ENCODE measurements at places on chromosomes 3 and 15.

- no peak for DNase-seq
Observed at GRCh38 chr15:87712211-87712610, 544.3 kb downstream of the NTRK3 start.

- DNase-seq: no peak
Observed at GRCh38 chr3:102301155-102301880, 133.5 kb upstream of the ZPLD1 start.

- DNase-seq: no peak
Observed at GRCh38 chr15:38961931-38962330, 397.3 kb upstream of the RASGRP1 start.

GRCh38 chr15:51775967-51776816 lies 24.8 kb downstream of the TMOD2 start:
- no peak for DNase-seq

DNA sequence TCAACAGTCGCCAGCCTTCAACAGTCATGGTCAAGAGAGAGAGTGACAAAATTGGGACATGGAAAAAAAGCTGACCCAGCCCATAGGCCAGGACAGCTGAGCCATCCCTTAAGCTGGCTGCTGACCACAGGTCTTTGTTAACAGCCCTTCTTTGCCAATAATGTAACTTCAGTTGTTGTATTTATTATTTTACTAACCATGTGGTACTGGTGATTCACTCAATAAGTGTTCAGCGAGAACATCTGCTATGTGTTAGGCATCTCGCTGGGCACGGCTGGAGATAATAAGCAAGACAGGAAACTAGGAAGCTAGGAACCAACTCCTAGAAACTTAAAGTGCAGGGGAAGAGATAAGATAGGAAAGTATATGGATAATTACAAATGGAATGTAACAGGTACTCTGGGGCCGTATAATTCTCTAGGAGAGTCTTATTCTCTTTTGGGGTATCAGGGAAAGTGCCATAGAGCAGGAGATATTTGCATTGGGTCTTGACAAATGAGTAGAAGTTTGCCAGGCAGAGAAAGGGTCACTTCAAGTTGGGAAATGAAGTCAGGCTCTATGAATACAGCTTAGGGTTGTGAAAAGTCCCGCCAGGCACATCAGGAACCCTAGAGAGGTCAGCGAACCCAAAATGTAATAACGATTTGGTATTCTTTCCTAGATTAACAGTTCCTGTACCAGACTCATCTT lies 84.0 kb upstream of the TRA2B start:
- DNase-seq: no peak

DNA sequence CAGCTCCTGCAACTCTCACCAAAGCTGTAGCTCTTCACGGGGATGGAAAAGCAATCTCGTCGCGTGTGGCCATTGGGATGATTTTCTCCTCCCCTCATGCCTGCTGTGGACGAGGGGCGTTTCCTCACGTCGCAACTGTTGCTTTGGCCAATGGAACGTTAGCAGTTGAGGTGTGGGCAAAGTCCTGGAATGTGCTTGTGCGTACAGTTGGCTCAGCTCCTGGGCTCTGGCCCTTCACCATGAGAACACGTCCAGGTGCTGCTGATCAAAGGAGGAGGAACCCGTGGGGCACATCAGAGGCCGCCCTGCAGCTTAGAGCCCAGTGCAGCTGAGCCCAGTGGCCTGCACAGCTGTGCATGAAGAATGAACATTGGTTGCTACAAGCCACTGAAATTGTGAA lies 186.1 kb downstream of the TJP1 start:
- no peak for DNase-seq

- DNase-seq: no peak
Observed at GRCh38 chr15:83477172-83477807, 30.1 kb downstream of the SH3GL3 start.

DNA sequence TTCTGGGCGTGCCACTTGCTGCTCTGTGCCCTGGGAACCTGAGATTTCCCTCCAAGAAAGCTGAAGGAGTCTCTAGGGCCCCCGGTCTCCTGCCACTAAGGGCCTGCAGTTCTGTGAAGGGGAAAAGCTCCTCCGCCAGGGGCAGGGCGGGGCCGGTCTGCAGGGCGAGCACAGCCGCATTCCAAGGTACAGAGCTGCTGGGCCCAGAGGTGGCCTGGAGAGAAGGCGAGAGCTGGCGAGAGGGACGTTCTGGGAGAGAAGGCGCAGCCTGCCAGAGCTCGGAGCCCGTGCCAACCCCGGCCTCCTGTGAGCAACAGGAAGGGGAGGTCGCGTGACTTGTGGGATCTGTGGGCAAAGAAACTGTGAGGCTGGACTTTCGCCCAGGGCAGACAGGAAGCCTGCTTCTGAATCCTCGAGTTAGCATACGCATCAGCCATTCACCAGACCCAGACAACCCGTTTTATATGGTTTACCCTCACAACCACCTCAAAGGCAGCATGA lies 500.4 kb downstream of the SHQ1 start:
- DNase-seq: no peak

- no peak for DNase-seq
Observed at GRCh38 chr3:127053450-127053849, 70.5 kb downstream of the PLXNA1 start.

DNA sequence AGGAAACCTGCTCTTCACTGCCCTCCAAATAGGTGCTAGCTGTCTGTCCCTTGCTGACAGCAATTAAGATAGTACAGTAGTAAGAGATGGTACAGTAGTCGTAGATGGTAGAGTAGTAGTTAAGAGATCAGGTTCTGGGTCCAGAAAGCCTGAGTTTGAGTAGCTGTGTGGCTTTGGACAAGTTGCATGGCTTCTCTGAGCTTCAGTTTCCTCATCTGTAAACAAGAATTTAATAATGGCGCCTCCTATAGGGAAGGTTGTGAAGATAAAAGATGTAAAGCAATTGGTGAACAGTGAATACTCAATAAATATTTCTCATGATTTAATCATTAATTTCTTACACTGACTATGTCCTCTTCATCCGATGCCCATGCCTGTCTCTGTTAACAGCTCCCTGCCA lies 86.9 kb upstream of the BCL6 start:
- no peak for DNase-seq

DNA sequence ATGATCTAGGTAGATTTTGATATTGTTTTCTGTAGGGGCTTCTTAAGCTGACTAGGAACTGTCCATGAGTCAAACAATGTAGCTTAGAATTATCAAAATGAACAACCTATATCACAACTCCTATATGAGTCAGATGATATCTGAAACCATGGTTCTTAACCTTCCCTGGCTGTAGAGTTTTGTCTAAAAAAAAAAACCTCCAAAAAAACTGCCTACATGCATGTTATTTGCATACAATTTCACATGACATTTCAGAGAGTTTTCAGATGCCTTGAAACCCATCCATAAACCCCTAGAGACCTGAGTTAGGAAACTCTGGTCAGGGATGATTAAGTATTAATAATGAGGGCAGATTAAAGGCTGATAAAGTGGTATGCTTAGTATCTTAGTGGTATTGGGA lies 157.0 kb downstream of the CHST2 start:
- no peak for DNase-seq

DNA sequence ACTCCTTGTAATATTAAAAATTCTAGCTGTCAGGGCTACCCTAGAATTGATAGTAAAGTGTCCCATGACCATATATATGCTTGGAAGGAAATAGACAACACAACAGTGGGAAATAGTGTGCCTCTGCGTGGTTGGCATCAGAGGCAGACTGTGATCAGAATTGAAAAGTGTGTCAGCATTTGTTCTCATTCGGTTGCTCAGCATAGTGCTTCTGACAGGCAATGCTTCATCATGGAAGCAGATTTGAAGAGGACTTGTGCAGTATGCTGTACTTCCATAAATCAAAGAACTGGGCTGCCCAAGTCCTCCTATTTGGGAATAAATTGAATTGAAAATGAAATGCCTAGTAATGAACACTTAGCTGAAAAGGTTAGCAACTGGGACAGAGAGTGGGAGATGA lies 435.7 kb downstream of the DIPK2A start:
- DNase-seq: no peak

DNA sequence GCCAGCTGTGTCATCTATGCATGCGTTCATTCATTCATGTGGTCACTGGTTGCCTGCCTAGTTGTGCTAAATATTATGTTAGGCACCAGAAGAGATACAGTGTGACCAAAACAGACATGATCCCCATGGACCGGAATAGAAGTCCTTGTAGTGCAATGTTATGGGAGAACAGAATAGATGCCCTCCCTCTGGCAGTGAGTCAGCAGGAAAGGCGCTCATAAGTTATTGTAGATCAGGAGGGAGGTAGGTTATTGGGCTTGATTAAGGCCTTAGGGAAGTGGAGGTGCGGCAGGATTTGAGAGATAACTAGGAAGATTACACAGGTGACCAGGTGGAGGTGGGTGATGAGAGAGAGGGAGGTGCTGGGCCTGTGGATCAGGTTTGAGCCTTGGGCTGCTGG lies 5.2 kb downstream of the MCTP2 start:
- DNase-seq: no peak

GRCh38 chr3:94294806-94295205 lies 231.9 kb downstream of the NSUN3 start:
- DNase-seq: no peak
